Occipital lobe (tissue), 3 donors: ENCODE measurements at places on chromosomes 12 and 14. TPM values are rescaled to one million over a fixed set of nuclear protein-coding genes. Genes with fewer than 3 reads are reported as not detected.
A peak's percentile ranks its signal among the peaks of the same experiment; 100 is the strongest.

The OLR1 gene
- 7.3 TPM for total RNA-seq

The C12orf56 gene
- not detected for total RNA-seq

The GON7 gene
- 11.9 TPM for total RNA-seq

The PRPH gene
- total RNA-seq = not detected

The FAM222A gene
- total RNA-seq = 2.5 TPM

The REP15 gene
- 3.0 TPM for total RNA-seq

The RFX4 gene
- 3.6 TPM for total RNA-seq

The ASB8 gene
- total RNA-seq = 38.8 TPM

- no peak for DNase-seq
These were observed 25.7 kb downstream of the FGF23 start for GRCh38 chr12:4353785-4354208.

- DNase-seq = no peak
These were observed 31.8 kb upstream of the CLIP1 start for GRCh38 chr12:122454250-122454721.

DNA sequence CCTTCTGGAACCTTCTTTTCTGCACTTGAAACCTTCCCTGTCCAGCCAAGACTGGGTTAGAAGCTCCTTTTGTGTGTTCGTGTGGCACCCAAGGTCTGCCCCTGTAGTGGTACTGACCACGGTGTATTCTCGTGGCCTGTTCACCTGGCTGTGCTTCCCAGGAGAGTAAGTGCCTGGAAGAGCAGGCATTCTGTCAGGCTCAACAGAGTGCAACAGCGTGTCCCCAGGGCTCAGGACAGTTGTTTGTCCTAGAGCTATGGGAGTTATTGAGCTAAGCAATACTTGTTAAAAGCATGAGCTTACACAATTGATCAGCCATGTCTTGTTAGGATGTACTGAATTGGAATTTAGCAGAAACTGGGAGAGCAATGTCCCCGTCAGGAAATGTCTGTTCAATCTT lies 12.9 kb upstream of the SLC38A2 start:
- DNase-seq = no peak

DNA sequence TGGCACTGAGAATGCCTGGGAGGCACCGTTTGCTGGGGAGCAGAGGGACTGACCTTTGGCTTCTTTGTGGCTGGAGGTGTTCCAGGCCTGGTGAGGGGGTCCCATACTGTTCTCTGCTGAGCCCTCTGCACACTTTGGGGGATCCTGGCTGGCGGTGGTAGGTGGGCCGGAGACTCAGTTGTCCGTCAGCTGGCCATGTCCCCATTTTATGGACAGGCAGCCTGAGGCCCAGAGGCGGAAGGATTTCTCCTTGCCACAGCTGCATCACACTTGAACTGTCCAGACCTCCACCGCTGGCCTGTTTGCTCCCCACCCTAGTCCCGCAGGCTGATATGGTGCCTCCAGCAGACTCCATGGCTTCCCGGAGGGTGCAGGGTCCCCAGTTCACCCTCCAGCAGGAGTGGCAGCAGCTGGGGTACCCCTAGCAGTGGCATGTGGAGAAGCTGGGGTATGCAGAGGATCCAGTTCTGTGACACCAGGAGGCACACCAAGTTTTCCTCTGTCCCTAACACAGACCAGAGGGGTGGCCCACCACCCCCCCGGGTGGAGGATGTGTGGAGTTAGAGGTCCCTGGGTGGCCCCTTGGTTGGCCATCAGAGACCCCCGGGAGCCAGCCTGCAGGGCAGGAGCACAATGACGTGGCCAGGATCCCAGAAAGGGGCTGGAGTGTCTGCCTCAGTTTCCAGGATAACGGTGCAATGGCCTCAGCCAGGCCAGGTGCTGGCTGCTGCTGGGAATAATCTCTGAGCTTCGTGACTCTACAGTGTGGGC lies 14.8 kb downstream of the SLC25A29 start:
- DNase-seq = no peak

DNA sequence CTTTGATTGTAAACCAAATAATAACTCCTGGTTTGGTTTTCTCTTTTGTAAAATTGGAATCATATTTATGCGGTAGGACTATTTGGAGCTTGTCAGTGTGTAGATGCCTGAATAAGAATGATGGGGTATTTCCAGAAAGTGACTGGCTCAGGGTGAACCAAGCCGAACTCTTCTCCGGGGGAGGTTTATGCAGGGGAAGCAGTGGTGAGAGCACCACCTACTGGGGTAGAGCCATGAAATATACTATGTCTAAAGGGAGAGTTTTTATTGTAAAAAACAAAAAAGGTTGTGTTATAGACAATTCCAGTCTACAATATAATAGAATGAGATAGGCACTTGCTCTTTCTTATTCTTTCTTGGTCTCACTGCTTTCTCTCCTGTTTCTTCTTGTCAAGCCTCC lies 222.9 kb upstream of the SLC16A7 start:
- no peak for DNase-seq

- DNase-seq = no peak
These were observed at the start of gene MTA1 for GRCh38 chr14:105419195-105420091. Gene MTA1 (plus strand): TSS chr14:105419827. CDS start chr14:105420036, 209 bp downstream.

- DNase-seq = no peak
These were observed 27.0 kb downstream of the TMCC3 start for GRCh38 chr12:94623161-94623920.

DNA sequence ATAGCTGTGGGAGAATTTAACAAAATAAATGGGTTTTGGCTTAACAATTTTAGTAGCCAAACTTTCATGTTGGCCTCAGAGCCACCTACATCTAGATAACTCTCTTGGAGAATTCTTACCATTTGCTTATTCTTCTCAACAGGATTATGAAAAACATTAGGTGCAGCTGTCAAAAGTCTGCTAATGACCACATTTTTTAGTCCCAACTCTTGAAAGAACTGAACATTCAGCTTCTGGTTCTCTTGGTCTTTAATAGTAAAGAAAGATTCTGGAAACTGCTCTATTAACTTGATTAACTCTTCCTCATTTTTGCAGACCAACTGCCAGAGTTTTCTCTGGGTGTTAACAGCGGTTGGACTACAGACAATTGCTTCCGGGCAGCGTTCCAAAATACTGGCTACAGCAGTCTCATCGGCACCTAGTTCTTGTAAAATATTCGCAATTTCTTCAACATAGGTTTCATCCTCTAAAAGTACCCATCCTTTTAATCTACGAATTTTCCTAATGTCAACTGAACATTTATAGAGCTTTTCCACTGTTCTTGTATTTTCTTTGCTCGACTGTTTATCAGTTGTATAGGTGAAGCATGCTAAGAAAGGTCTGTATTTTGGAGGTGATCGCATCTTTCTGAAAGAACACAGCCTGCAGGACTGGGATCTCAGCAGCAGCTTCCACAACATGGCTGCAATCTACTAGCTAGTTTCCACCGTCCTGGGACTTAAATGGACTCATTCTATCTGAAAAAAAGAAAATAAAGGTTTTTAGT lies 8.7 kb downstream of the MTERF2 start:
- peak; percentile 25 for DNase-seq
